ENCODE measurements at places on chromosomes 1 and 21. TPM values are rescaled to one million over a fixed set of nuclear protein-coding genes. Genes with fewer than 3 reads are reported as not detected.

L1TD1 gene
- total RNA-seq, result not detected

GBP2 gene
- total RNA-seq, result 10.1 TPM

SPAG17 gene
- not detected for total RNA-seq

OR10J4 gene
- not detected for total RNA-seq

FAM72A gene
- not detected for total RNA-seq

AK5 gene
- 0.71 TPM for total RNA-seq

ADCY10 gene
- total RNA-seq, result 0.67 TPM

TTC39A gene
- total RNA-seq, result 21.0 TPM

CCDC190 gene
- total RNA-seq, result 0.24 TPM

IGSF9 gene
- not detected for total RNA-seq

NTRK1 gene
- 0.38 TPM for total RNA-seq

PLPP3 gene
- total RNA-seq, result 80.0 TPM

C1orf232 gene
- total RNA-seq, result not detected

ZNF648 gene
- not detected for total RNA-seq

BSND gene
- total RNA-seq, result not detected

RAB3B gene
- 0.02 TPM for total RNA-seq

KCNQ4 gene
- 1.9 TPM for total RNA-seq

OVAAL gene
- 1.6 TPM for total RNA-seq

FMOD gene
- 17.9 TPM for total RNA-seq

CFAP57 gene
- total RNA-seq, result not detected

GPN2 gene
- 23.3 TPM for total RNA-seq

DCST2 gene
- total RNA-seq, result 0.14 TPM

TRPM2 gene
- total RNA-seq, result 1.4 TPM

GIPC2 gene
- total RNA-seq, result 0.99 TPM

UTP11 gene
- total RNA-seq, result 36.5 TPM

FCRLA gene
- total RNA-seq, result 1.0 TPM

SMCP gene
- not detected for total RNA-seq

SEMA6C gene
- 38.6 TPM for total RNA-seq

ARPC5 gene
- 39.3 TPM for total RNA-seq

CRYZ gene
- total RNA-seq, result 54.1 TPM

BRDT gene
- not detected for total RNA-seq

RAD54L gene
- total RNA-seq, result 0.58 TPM

PODN gene
- 61.8 TPM for total RNA-seq

KPRP gene
- total RNA-seq, result not detected

MROH9 gene
- total RNA-seq, result not detected

ARHGEF11 gene
- total RNA-seq, result 36.9 TPM

NGF gene
- 0.94 TPM for total RNA-seq

INPP5B gene
- 7.7 TPM for total RNA-seq

TCHH gene
- not detected for total RNA-seq

KDF1 gene
- total RNA-seq, result not detected

RBM8A gene
- 97.6 TPM for total RNA-seq

HES4 gene
- total RNA-seq, result 45.0 TPM

E2F2 gene
- 0.35 TPM for total RNA-seq

KCNE1 gene
- total RNA-seq, result 8.8 TPM

ATF6 gene
- 20.3 TPM for total RNA-seq

NMNAT1 gene
- total RNA-seq, result 21.7 TPM

KIF17 gene
- 5.5 TPM for total RNA-seq

SHE gene
- 11.9 TPM for total RNA-seq

AMY1A gene
- total RNA-seq, result not detected

HAO2 gene
- total RNA-seq, result not detected

SLC6A17 gene
- total RNA-seq, result 0.33 TPM

MAP1LC3C gene
- total RNA-seq, result not detected
